ENCODE measurements at places on chromosomes 6 and 20.

DNA sequence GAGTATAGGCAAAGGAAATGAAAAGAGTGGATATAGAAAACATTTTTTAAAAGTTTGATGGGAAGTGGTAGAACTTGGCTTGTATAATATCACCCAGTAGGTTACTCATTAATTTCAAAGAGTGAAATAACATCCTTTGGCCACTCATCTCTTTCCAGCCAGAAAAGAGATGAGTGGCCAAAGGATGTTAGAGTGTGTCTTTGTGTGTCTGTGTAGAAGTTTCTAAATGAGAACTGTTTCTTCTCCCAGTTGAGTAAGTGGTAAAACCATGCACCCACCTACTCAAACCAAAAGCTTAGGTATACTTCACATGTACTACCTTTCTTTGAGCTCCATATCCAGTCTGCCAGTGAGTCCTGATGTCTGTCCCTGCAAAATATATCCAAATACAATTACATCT is 47.7 kb upstream of the TMEM244 start:
- DNase-seq: no peak

DNA sequence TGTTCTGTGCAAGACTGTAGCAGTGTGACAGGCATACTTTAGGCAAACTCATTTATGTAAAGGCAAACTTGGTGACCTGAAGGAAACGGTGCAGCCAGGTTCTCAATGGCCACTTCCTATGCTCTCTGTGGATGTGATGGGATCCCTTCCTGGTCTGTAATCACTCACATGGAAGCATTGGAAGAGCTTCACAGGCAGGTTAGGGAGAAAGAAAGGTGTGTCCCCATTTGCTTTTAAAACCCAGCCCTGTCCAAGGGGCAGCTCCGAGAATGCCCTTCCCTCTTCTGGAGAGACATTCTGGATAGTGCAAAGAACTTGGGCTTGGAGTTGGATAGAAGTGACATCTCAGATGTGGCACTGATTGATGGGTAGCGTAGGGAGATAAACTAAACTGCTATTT is 28.1 kb downstream of the CEP43 start:
- no peak for DNase-seq

GRCh38 chr6:126537061-126537816 is 197.3 kb downstream of the CENPW start:
- no peak for DNase-seq

DNA sequence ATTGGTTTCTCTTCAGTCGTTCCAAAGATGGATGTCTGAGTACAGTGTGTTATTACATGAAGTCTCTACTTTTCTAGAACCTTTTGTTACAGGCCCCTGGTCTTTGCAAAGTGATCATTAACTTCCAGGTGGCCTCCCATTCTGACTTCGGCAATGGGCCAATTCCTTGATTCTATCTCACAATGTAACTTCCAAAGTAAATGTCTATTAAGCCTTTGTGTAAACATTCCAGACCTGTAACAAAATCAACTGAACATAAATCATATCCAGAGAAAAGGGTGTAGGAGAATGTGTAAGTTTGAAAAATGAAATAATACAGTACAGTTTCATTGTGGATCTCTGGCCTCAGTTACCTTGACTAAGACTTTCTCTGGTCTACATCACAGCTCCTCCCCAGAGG is 187.8 kb upstream of the JAG1 start:
- no peak for DNase-seq

DNA sequence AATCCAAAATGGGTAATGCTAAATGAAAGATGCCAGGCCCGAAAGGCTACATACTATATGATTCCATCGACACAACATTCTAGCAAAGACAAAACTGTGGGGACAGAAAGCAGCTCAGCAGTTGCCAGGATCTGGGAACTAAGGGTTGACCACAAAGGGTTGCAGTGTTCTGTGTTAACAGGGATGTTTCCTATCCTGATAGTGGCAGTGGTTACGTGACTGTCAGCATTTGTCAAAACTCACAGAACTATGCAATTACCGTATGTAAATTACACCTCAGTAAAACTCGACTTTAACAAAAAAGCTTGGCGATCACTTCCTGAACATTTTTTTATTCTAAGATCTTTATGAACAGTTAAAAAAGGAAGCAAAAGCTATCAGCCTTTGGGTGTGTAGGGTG is 83.9 kb downstream of the BANF2 start:
- no peak for DNase-seq

DNA sequence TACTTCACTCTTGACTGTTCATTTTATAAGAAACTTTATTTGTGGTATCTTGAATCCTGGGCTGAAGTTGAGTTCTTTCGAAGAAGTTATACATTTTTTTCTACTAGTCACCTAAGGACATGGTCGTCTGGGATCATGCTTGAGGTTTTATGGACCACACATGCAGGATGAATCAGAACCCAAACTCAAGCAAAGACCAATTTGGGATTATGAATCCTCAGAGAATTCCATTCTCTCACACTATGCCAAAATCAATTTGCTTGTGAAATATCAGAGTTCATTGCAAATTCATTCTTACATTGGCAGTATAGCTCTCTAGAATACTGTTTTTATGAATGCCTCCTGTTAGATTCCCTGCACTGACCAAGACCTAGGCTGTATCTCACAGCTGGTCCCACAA is 114.3 kb upstream of the HDAC2 start:
- DNase-seq: no peak

GRCh38 chr6:351011-351866 is 40.3 kb upstream of the IRF4 start:
- DNase-seq: no peak

GRCh38 chr6:51805517-51805916 is 281.9 kb downstream of the PKHD1 start:
- no peak for DNase-seq

- DNase-seq: no peak
Measured at GRCh38 chr20:59743767-59744485, 139.6 kb downstream of the PHACTR3 start.

DNA sequence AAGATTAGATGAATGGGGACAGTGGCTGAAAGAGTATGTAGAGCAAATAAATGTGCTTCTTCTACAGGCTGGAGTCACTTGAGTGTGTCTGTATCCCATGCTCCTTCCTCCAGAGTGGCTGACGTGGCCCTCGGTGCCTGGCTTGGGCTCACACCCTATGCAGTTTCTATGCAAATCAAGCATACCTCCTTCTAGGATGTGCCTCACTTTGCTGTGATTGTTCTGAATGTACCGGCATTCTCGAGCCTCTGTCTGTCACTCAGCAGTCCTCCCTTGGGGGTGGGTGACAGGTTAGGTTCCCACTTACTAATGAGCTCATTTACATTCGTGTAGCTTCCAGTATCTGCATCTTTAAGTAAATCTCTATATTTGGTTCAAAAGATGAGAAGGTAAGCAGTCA is 55.1 kb upstream of the HDDC2 start:
- no peak for DNase-seq

- DNase-seq: no peak
Measured at GRCh38 chr20:37395921-37396415, 50.0 kb downstream of the SRC start.

GRCh38 chr6:43778131-43778855 is 8.3 kb downstream of the VEGFA start:
- DNase-seq: no peak

GRCh38 chr20:47314647-47315338 is 41.7 kb downstream of the ZMYND8 start:
- no peak for DNase-seq

- no peak for DNase-seq
Measured at GRCh38 chr6:35483893-35484645, 12.8 kb downstream of the TEAD3 start.

GRCh38 chr6:138287144-138287955 is 69.1 kb upstream of the PBOV1 start:
- peak; percentile 28 for DNase-seq

- DNase-seq: no peak
Measured at GRCh38 chr20:658731-659291, 5.8 kb upstream of the SRXN1 start.

DNA sequence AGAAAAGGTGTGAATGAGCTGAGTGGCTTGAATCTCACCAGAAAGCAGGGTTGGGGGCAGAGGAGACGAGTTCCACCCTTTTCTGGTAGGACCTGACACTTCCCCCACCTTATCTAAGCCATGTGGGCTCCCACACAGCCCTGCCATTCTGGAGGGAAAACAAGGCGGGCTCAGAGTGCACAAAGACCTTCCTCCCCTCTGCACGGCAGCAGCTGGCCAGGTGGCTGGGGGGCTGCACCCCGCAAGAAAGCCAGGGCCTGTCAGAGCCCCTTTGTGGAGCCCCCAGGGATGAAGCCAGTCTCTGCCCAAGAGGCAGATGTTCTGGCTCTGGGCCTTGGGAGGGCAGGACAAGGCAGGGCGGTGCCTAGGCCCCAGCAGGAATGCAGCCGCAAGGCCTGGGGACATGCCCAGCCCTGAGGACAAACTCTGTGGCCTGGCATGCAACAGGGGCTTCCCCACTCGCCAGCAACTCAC is 48.4 kb upstream of the DSN1 start:
- DNase-seq: no peak

DNA sequence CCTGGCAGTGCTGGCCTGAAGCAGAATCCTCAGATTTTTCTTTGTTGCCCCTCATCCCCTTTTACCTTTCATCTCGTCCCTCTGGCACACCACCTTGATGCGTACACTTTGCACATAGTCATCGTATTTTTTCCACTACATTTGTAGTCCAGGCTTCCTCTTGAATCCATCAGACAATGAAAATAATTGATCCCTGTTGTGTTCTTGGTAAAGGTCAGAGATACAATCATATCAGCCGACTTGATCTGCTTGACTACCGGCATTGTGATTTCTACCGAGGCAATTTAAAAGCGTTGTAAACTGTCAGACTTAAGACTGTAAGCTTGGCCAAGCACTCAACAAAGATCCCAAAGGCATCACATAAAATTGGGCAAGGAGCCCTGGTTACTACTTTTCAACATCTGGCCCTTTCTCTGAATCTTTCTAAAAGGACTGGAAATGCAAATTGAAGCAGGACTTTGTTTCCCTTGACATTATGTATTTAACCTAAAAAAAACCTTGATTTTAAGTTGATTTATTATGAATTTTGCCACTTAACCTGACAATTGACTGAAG is 512.6 kb downstream of the LMBRD1 start:
- DNase-seq: no peak

- DNase-seq: no peak
Measured at GRCh38 chr6:1123386-1124375, 188.2 kb upstream of the FOXQ1 start.

GRCh38 chr6:170185175-170185978 is 105.5 kb downstream of the DLL1 start:
- no peak for DNase-seq
